ENCODE measurements at places on chromosomes 16 and 17.

- DNase-seq: no peak
These were observed 41.6 kb upstream of the ASIC2 start for GRCh38 chr17:33334703-33335102.

DNA sequence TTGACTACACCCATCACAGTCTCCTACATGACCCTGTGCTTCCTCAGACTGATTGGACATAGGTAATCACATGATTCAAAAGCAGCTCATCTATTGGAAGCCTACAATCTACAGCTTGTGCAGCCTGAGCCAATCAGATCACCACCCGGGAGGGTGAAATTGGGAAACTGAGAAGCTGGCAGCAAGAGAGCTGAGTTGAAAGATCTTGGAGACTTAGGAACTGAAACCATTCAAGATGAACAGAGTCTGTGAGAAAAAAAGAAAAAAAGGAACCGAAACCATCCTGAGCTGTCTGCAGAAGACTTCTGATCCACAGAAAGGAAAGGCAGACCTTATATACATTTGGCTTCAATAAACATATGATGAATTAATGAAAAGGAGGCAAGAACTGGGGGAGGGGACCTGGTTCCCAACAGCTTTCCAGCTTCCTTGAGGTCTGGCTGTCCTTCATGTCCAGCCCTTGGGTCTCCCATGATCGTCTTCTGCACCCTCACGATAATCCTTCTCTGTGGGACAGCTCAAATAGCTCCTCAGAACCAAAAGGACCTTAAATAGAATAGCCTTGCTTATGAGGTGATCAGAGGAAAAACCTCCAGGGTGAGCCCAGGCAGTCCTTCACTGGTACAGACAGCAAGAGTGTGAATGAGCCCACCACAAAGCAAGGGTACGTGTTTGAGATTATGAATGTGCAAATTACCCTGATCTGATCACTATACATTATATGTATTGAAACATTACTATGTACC, 32.6 kb downstream of the PLXDC1 start:
- DNase-seq: no peak

- DNase-seq: no peak
These were observed 11.2 kb downstream of the SLC16A3 start for GRCh38 chr17:82239926-82240505.

GRCh38 chr16:17101646-17102045, 369.1 kb downstream of the XYLT1 start:
- DNase-seq: no peak

GRCh38 chr16:88744577-88745521, 38.5 kb downstream of the CTU2 start:
- DNase-seq: no peak

GRCh38 chr16:22886927-22887326, 73.0 kb downstream of the HS3ST2 start:
- DNase-seq: no peak

- no peak for DNase-seq
These were observed 6.3 kb downstream of the ATP2A3 start for GRCh38 chr17:3957735-3958599.

DNA sequence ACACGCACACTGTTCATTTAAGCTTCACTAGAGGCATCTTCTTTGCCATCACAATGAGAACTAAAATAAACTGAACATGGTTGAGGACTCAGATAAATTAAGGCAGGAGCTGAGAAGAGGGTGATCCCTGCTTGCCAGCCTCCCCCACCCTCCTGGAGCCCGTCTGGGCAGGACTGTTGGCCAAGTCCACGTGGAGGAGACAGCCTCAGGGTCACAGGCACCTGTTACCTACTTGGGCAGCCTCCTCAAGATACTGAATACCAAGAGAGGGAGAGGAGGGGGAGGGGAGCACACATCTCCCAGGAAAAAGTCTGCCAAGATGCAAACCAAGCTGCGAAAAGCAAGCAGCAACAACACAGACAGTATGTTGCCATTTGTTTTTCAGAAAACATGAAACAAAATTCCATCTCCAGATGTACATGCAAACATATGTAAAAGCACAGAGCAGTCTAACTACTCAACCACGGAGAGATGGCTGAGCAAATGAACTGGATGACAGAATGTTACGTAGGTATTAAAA, 67.4 kb downstream of the SLC39A11 start:
- DNase-seq: no peak

GRCh38 chr16:85005285-85006069, 5.9 kb downstream of the ZDHHC7 start:
- no peak for DNase-seq

- peak; percentile 79 for DNase-seq
These were observed 73.9 kb downstream of the SPAG9 start for GRCh38 chr17:51046514-51047384.

DNA sequence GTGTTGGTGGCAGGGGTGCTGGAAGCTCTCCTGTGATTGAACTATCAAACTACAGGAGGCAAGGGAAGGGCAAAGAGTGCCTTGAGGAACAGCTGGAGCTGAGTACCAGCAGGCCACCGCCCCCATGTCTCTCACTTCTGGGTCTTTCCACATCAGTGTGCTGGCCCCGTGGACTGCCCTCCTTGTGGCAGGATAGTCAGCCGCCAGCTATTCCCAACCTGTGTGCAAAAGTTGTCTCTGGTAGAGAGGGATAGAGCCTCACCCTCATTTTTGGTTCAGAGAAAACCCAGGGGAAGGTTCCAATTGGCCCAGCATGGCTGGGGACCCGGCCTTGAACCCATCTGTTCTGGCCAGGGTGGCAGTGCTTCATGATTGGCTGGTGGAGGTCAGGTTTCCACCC, 211.8 kb downstream of the IRF8 start:
- no peak for DNase-seq

GRCh38 chr16:56777001-56777400, 47.1 kb downstream of the NUP93 start:
- no peak for DNase-seq

DNA sequence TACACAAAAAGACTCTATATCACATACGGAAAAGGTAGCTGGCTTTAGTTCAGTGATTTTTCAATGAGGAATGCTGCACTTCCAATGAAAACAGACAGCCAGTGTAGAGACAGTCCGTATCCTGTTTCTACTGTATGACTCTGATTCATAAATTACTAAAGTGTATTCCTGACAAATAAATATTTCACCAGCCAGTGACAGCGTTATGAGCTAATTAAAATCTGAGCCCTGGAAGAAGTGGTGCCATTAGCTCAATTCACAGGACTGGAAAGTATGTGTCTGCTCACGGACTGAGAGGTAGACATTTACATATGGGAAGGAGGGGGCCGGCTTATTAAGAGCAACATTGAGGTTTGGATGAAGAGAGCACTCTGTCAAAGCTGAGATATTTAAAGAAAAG, 207.9 kb upstream of the RBFOX1 start:
- no peak for DNase-seq

- DNase-seq: no peak
These were observed 8.0 kb upstream of the SLC35B1 start for GRCh38 chr17:49715717-49716279.

- DNase-seq: no peak
These were observed 15.3 kb downstream of the FOXN1 start for GRCh38 chr17:28521311-28522085.

DNA sequence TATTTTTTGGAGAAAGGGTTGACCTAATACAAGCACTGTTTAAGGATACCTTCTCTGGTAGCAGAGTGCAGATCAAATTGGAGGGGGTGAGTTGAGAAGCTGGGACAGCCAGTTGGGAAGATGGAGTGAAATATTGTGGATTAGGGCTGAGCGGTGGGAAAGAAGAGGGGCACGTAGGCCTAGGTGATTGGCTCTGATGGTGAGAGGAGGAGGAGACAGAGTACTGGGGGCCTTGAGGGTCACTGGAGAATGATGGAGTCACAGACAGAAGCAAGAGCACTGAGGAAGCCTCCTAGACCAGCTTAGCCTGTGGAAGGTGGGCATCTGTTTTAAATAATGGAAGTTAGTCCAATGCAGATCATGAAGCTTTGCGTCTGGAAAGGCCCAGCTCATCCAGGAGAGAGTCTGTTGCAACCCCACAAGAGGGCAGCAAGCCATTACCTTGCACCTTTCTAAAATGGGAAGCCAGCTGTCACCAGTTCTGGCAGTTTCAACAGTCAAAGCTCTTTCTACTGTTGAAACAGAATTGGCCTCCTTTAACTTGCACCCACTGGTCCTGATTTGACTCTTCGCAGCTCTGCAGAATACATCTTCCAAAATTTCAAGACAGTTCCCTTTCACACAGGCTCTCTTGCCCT, 11.8 kb downstream of the SLC9A5 start:
- DNase-seq: no peak

DNA sequence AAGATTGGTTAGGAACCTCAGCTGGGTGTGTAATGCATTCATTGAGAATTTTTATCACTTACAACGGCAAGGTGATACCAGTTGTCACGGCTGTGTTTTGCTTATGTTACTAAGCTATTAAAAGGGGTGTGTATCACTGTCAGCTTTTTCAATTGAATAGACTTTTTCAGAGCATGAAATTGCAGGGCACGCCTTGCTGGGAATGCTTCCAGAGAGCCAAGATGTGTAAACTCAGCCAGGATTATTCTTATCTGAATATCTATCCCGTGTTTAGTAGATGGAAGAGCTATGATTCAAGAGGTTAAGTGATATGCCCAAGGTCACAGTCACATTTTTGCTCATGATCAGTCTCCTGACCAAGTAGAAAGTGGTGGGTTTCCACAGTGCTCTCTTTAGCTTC, 6.6 kb upstream of the TEKT3 start:
- DNase-seq: no peak

GRCh38 chr16:85350973-85351372, 238.7 kb upstream of the CIBAR2 start:
- DNase-seq: peak; percentile 77

GRCh38 chr17:72004611-72005331, 116.0 kb upstream of the SOX9 start:
- peak; percentile 70 for DNase-seq

DNA sequence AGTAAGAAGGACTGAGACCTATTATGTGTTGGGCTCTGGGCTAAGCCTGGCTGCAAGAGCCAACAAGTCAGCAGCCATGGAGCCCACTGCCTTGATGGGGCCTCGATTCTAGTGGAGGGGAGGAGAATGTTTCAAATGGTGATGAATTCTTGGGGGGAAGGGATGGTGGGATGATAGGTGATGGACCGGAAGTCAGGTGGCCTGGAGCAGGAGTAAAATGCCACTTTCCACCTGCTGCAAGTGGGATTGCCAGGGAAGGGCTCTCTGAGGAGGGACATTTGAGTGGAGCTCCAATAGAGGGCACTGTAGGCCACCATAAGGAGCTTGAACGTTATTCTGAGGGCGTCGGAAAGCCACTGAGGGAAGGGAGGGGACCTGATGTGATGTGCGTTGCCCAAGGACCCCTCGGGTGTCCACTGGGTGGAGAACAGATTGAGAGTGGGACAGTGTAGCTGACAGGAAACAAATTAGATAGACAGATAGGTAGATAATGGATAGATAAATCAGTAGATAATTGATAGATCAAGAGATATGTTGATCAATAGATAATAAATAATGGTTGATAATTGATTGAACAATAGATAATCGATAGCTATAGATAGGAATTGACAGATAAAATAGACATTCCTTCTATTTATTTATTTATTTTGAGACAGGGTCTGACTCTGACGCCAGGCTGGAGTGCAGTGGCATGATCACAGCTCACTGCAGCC, 18.2 kb upstream of the NXPH3 start:
- DNase-seq: no peak

- peak; percentile 6 for DNase-seq
These were observed 261.8 kb upstream of the PSMD7 start for GRCh38 chr16:74034862-74035261.

DNA sequence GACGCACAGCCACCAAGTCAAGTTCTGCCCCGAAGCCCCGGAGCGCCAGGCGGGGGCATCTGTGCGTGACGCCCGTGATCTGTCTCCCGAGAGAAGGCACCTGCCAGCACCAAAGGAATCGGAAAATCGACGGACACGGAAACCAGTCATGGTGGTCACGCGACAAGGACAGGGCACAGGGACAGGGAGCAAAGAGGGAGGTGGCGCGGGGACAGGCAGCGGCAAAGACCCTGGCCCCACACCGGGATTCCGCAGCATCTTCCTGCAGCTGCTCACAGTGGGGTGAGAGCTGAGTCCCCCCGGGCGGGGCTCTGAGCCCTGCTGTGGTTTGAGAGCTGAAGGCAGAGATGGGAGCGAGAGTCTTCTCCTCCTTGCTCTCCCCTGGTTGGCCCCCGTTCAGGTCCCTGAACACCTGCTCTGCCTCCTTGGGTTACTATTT, 56.4 kb downstream of the ABR start:
- no peak for DNase-seq

- no peak for DNase-seq
These were observed 3.6 kb downstream of the GP1BA start for GRCh38 chr17:4935650-4936049.

DNA sequence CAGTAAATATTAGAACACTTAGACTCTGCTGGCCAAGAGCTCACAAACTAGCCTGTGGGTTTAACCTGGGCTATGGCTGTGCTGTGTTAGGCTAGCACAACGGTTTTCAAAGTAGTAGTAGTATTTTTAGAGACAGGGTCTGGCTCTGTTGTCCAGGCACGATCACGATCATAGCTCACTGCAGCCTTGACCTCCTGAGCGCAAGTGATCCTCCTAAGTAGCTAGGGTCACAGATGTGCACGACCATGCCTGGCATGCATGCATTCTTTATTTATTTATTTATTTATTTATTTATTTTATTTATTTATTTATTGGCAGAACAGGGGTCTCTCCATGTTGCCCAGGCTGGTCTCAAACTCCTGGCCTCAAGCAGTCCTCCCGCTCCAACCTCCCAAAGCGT, 10.3 kb downstream of the MRPL27 start:
- DNase-seq: no peak
